HT1080 (cell line): ENCODE measurements at places on chromosomes 7 and 10.

DNA sequence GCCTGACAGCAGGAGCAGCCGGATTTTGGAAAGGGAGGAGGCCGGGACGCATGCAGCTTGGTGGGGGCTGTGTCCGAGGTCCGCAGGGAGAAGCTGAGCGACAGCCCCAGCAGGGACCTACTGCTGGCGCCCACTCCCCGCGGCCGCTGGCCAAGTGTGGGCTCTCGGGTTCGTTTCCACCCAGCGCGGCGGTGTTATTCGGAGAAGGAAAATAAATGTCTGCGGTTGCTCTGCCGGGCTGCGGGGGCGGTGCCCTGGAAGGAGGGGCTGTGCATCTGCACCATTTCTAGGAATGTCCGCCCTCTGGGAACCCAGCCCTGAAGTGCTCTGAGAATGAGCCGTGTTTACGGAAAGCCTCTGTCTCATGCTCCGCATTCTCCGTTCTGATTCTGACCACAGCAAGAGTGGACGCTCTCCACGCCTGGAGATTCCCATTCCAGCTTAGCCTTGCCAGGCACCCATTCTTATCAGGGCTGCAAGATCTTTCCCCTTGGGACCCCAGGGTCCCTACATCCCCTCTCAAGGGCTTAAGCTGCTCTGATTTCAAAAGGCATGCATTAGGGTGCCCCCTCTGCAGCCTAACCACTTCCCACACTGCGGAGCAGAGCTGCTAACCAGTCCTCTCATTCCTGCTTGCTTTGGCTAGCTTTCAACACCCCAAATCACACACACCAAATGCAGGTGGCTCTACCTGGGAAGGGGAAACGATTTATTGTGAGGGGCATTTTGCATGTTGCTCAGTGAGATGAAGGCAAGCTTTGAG is 256.6 kb upstream of the GLI3 start:
- peak; percentile 63 for DNase-seq

GRCh38 chr10:57303566-57303965 is 942.5 kb upstream of the ZWINT start:
- DNase-seq = no peak

- DNase-seq = no peak
Measured at GRCh38 chr7:44625526-44626471, 19.4 kb downstream of the OGDH start.

DNA sequence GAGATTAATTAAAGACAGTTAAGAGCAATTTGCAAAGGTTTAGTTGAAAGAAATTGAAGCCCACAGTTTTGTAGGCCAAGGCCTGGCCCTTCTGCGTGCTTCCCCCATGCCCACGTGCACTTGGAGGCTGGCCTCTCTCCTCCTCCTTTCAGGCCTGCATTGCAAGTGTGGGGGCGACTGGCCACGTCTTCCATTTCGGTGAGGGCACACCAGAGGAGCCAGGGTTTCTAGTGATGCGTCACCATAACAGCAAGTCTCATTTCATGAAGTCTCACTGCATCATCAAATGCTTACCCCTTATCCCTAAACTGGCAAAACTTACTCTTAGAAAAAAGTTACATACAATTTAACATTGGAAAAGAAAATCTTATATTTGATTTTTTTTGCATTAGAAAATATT is 141.2 kb downstream of the NRF1 start:
- no peak for DNase-seq

DNA sequence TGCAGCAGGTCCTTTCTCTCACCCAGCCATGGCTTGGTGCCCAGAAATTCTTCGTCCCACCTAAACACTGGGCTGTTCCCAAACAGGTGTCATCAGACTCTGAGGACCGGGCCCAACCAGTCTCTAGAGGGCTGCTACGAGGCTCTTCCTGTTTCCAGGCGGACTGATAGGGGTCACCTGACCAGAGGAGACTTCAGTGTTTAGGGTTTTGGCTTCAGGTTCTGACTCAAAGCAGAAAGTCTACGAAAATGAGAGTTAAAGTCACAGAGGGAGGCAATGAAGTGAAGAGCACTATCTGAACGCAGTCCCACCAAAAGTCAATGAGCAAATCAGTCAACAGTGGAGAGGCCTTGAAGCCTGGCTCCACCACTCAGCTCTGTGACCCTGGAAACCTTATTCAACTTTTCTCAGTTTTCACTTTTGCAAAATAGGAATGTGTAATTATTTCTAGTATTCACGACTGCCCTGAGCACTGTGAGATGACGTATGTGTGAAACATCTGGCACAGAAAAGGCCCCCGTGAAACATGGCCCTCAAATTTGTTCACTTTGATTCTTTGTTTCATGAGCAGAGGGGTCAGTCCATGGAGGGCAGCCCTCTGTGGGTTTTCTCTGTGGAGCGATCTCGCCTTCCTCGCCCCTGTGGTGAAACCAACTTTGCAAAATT is 189.9 kb upstream of the PDE1C start:
- DNase-seq = no peak

- peak; percentile 38 for DNase-seq
Measured at GRCh38 chr7:20647908-20648776, 32.7 kb downstream of the ABCB5 start.

DNA sequence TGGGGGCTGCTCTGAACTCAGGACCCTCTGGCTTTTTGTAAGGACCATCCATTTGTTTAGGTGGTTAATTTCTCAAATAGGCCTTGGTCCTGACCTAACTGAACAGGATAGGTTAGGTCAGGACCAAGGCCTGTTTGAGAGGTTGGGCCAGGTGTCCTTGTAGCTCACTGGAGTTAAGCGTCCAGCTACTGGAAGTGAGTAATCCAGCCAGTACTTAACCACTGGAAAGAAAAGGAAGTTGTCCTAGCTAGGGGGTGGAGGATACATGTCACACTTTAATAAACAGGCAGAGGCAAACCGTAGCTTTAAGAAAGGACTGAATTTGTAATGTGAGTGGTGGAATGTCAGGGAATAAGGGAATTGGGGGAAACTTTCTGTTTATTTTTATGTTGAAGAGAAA is 96.0 kb downstream of the GPR85 start:
- peak; percentile 76 for DNase-seq
